ENCODE measurements at places on chromosomes 12 and 14.

DNA sequence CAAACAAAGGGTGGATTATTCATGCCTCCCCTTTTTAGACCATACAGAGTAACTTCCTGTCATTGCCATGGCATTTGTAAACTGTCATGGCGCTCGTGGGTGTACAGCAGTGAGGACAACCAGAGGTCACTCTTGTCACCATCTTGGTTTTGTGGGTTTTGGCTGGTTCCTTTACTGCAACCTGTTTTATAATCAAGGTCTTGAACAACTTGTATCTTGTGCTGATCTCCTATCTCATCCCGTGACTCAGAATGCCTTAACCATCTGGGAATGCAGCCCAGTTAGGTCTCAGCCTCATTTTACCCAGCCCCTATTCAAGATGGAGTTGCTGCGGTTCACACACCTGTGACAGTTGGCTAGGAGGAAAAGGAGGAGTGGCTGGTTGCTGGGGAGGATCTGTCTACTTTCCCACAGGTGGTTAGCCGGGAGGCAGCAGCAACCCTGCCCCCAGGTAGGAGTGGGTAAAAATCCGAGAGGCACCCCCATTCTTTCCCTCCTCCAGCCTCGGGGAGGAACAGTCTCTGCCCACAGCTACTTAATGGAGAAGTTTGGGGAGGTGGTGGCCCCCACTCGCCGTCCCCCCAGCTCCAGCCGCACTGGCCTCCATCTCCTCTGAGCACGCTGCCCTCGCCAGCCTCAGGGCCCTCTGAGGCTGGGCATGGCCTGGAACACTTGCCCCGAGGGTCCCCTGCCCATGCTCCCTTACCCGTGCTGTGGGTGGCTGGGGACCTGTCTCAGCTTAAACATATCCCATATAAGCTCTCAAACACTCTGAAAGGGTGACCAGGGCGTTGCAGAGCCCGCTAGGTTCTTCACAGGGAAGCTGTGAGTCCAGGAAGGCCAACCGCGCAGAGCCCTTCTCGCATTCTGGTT is 41.7 kb downstream of the SMIM41 start:
- DNase-seq = no peak

GRCh38 chr12:105347499-105347898 is 17.0 kb downstream of the C12orf75 start:
- DNase-seq = no peak

GRCh38 chr12:95146769-95147168 is 70.5 kb downstream of the FGD6 start:
- DNase-seq = no peak

GRCh38 chr12:52496054-52496453 is 3.0 kb upstream of the KRT6A start:
- no peak for DNase-seq

DNA sequence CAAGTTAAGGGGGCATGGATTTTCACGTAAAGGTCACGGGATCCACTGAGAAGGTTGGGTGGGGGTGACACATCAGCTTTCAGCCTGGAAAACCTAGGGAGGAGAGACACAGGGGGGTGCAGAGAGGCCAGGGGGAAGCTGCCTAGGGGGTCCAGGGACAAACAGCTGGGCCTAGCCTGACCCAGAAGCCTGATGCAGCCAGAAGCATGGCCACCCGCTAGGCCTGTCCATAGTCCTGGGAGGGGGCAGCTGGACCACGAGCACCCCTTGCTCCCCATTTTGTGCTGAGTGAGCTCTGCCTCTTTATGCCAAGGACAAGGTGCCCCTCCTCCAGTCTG is 322.7 kb upstream of the RTL1 start:
- DNase-seq = no peak

DNA sequence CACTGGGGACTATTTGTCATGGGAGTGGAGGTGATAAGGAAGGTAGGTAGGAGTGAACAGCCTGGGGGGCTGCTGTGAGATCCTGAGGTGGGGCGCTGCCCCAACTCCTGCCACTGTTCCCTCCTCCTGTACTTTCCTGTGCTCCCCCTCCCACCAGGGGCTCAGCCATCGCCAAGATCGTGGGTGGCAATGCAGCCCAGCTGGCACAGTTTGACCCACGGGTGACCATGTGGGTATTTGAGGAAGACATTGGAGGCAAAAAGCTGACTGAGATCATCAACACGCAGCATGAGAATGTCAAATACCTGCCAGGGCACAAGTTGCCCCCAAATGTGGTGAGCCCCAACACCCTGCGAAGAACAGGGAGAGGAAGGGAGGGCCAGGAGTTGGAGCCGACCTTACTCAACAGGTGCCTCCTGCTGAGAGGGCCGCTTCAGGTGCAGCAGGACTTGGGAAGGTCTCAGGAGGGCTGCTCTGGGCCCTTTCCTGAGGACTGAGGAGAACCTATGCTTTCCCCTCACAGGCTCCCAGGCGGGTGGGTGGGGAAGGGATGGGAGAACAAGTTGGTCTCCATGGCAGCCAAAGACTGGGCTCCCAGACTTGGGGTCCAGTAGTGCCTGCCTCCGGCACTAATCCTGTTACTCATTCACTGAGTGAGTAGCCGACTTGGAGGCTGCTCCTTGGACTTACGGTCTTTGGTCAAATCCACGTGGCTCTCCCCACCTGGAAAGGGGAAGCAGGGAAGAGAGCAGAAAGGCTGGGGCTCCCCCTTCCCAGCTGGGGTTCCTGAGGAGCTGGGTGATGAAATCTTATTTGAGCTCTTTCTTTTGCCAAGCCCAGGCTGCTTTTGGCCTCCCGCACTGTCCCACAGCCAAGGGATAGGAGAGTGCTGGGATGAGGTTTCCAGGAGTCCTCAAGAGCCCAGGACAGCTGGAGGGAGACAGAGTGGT is 884 bp downstream of the GPD1 start:
- no peak for DNase-seq

DNA sequence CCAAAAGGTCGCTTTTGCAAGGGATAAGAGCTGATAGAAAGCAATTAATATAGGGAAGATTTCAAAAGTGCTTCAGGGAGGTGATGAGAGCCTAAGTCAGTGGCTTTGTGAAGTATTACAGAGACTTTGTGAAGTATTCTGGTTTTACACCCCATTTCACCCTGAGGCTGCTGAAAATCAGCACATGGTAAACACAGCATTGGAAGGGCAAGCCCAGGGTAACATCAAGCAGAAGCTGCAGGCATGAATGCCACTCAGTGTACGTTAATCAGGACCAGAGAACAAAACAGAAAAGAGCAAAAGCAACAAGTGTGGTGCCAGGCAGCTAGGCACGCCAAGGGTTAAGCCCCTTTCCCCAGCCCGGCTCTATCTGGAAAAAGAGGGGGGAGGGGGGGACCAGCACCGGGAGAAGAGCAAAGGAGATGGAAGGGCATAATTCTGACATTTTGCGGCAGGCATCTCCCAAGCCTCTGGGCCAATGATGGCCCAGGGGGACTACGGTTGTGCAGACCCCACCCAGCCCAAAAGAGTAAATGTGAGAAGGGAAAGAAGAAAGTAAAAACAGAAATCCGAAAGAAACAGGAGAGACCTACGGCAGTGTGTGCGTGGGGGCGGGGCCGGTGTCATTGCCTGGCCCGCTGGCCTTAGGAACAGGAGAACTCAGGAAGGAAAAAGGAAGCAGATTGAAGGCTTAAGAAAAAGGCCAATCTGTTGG is 58.9 kb downstream of the DHRS2 start:
- no peak for DNase-seq

DNA sequence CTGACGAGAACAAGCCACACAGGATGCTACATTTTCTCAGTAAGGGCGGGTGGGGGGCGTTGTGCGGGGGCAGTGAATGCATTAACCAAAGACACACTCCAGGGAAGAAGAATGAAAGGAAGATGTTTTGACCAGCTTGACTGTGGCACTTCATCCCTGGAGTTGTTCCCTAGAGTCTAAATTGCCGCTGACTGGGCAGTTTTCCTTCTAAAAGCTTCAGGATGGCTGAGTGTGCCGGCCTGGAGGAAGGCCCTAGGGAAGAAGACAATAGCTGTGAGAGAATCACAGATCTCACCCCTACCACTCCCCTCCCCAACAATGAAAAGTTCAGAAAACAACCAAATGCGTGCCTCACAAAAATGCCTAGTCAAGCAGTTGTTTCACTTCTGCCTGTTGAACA is 67.2 kb downstream of the NKX2-1 start:
- DNase-seq = no peak

DNA sequence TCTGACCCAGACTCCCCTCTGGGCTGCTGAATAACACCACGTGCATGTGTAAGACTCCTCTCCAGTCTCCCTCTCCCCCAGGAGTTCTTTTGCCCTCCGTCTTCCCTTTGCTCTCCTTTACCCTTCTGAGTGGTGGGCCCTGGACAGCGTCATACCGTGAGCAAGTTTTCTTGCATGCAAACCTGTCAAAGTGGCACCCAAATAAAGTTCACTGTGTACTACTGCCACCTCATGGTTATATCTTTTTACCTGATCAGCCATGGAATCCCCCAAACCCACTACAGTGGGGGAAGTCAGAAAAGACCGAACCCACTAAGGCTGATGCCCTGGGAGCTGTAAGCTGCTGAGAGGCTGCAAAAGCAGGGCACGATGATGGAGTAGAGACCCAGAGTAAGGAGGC is 131.1 kb upstream of the VRK1 start:
- no peak for DNase-seq

DNA sequence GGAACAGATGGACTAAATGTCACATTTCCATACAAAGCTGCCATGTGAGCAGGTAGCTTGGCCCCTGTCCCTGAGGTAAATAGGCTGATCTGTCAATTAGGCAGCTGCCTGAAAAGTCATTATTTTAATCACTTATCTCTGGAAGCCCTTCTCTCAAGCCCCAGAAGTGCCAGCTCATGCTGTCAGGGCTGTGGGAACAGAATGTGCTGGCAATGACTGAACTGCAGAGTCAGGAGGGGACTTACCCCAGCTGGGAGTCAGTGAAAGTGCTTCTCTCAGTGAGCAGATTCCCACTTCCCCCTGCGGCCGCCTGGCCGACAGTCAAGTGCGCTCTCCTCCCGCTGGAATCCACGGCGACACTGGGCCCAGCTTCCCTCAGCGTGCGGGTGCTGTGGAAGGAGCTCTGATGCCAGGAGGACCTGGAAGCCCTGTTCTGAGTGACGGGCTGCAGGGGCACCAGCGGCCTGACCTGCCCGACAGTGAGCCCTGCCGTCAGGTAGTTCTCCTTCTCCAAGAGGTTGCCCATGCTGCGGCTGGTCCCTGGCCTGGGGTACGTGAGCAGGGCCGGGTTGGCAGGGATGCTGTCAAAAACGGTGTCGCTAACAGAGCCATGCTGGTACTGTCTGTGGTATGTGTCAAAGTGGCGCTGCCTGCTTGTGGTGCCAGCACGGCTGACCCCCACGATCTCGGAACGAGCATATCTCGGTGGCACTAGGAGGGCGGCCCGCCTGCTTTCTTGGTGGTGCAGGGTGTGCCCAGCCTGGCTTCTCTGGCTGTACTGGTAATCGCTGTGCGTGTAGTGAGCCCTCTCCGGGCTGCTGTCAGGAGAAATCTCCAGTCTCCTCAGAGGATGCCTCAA is 18.7 kb downstream of the PKP2 start:
- no peak for DNase-seq

- DNase-seq = peak; percentile 84
These were observed 1.0 kb upstream of the ERC1 start for GRCh38 chr12:989751-990660.

DNA sequence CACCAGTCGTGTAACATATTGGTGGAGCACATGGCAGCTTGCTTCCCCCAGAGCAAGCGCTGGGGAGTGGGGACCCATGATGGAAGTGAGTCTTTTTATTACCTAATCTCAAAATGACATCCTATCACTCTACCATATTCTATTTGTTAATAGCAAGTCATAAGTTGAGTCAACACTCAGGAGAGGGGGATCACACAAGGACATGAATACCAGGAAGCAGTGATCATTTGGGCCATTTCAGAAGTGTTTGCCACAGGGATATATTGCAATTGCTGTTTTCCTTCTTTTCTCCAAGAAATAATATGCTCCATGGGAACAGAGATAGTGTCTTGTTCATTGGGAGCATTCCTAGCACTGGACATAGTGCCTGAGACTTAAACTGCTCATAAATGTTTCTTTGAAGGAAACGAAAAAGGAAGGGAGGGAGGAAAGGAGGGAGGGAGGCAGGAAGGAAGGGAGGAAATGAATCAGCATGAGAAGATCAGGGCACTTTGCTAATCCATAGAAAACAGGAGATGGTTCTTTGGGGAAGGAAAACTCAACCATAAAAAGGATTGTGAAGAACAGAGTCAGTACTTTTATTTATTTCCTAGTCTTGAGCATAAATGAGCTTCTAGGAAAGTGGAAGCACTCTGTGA is 39.2 kb upstream of the EEA1 start:
- no peak for DNase-seq

- no peak for DNase-seq
These were observed 57.5 kb downstream of the ARHGAP5 start for GRCh38 chr14:32134448-32135097.

DNA sequence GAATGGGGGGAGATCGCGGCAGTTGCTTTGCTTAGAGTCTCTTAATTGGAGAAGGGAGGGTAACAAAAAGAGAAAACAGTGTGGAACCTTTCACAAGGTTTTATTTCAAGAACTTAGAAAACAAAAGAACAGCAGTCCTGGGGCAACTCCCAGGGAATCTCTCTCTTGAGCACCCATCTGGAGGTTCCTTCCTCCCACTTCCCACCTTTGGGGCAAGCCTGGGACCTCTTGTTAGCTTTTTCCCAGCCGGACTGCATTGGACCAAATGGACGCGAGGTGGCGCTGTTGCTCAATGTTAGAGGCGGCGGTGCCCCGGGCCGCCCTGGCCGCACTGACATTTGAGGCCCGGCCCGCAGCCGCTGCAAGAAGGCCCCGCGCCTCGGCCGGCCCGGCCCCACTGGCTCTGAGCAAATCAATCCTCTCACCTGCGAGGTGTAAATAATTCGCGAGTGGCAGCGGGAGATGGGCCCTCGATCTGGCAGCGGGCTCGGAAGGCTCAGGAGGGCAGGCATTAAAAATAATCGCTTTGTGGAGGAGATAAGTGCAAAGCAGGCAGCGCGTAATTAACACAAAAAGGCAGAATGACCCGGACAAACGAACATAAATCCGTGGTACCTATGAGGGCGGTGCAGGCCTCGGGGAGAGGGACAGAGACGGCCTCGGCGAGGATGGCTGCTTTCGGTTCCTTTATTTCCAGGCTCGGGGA is 2.8 kb upstream of the HOXC8 start:
- peak; percentile 89 for DNase-seq

- DNase-seq = peak; percentile 50
These were observed at the start of gene GLT8D2 for GRCh38 chr12:104049903-104050356. Gene GLT8D2 (minus strand): TSS chr12:104050187. CDS start chr12:104019648, 30,539 bp downstream.

GRCh38 chr12:29565727-29566126 is 68.2 kb upstream of the OVCH1 start:
- no peak for DNase-seq
